BJ (cell line): ENCODE measurements at places on chromosomes 7 and 10. TPM values are rescaled to one million over a fixed set of nuclear protein-coding genes. Genes with fewer than 3 reads are reported as not detected.

DNA sequence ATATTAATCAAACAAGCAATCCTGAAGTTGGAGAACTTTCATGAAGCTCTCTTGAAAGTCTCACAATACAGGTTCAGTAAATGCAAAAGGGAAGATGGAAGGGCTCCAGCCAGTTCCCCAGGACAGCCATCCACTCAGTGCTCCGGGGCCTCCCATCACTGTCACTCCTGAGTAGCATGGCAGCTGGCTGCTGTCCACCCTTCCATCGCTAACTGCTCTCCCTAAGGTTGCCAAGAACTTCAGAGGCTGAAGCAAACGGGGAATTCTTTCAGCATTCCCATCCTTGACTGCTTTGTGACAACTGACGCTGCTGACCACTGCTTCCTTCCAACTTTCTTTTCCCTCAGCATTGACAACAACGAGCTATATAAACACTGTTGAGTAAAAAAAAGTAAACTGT lies 69.1 kb downstream of the VPS41 start:
- no peak for DNase-seq

DNA sequence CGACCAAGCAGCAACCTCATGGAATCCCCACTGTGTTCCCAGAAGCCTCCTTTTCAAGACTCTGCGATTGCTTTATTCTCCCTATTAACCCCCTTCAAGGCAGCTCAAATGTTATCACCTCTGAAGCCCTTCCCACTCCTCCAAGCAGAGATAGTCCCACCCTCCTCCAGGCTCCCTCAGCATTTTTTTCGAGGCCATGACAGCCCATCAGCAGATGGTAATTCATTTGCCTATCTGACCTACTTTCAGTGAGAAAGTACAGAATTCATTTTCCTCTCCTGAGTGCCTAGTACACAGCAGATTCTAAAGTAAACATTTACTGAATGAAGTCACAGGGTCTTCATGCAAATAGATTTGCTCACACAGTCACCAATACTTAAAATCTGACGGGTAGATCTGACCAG lies 47.8 kb downstream of the HERPUD2 start:
- no peak for DNase-seq

- DNase-seq, result no peak
Observed at GRCh38 chr10:131785121-131785460, 115.7 kb upstream of the PPP2R2D start.

DNA sequence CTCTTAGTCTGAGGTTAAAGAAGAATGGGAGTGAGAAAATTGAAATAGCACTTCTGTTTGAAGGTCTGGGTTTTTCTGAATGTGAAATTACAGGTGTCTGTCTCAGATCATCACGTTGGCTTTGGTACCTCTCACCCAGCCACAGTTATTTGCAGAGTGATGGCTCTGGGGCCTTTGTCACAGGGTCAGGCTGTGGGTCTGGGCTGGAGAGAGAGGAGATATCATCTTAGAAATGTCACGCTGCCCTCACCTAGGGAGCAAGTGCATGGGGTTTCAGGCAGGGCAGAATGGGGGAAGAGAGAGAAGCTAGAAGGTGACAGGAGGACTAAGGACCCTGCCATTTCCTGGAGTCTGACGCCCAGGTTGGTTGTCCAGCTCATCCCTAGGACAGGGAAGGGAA lies 127.2 kb downstream of the CFAP58 start:
- no peak for DNase-seq

- no peak for DNase-seq
Observed at GRCh38 chr7:13055732-13056368, 368.4 kb downstream of the ARL4A start.

- no peak for DNase-seq
Observed at GRCh38 chr10:43226851-43227845, 39.7 kb downstream of the RASGEF1A start.

DNA sequence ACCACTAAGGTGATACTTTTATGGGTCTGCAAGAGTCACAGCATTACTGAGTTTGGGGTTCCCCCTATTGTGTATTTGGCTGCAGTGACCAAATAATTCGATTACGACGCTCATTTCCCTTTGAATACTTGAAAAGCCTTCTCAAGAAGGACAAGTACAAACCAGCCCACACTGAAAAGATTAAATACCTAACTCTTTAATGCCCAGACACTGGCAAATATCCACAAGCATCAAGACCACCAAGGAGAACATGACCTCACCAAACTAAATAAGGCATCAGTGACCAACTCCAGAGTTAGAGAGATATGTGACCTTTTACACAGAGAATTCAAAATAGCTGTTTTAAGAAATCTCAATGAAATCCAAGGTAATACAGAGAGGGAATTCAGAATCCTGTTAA lies 31.8 kb upstream of the SFTPD start:
- no peak for DNase-seq

DNA sequence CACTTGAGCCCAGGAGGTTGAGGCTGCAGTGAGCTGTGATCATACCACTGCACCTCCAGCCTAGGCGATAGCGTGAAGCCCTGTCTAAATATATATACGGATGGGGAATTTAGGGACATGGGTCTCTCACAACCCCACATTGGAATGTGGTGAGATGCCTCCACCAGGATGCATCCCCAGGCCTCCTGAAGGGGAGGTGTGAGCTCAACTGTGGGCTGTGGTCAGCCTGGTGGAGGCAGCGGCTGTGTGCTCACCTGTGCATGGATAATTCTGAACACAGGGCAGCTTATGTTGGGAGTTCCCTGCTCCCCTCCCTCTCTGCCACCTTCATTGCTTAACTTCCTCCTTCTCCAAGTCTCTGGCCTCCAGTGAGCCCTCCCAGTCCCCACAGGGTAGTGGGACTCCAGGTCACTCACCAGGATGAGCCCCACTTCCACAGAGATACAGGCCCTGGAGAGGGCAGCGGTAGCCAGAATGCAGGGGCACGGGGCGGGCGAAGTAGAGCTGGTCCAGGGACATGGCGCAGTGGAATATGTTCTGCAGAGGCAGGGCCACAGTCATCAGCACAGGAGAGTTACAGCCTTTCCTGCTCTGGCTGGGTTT lies 30.4 kb downstream of the PYROXD2 start:
- DNase-seq, result no peak

DNA sequence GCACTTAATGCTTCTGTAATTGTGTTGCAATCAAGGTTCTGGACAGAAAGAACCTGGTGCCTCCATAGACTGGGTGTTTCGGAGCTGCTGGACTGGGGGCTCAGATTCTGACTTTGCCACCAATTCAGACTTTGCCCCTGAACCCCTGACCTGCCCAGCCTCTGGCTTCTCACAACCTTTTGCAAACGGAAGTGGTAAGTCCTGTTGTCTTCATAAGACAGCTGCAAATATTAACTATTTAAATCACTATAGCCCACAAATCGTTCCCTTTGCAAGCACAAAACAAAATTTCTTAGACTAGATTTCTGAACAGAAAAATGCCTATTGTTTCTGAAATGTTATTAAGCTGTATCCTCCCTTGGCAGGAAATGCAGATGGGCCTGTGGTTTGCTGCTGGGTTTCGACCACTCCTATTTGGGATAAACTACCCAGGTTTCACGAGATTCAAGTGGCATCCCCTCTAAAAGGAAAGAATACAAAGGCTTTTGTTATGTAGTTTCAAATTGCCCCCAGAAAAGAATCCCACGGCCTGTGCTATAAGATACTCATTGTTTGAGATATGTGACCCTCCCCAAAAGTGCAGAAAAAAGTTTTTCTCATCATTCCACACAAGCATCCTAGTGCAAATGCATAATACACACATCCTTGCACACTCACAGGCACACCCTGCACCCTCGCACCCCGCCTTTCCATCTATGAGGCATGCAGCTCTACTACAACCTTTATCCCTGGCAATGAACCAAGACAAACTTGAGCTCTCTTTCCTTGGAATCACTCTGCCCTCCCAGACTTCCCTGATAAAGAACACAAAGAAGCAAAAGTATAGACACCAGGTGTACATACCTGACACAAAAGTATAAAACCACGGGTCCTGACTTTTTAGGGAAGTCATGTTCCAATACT lies 209.1 kb downstream of the PRPF18 start:
- no peak for DNase-seq

- DNase-seq, result no peak
Observed at GRCh38 chr10:69741252-69741651, 60.5 kb upstream of the COL13A1 start.

DNA sequence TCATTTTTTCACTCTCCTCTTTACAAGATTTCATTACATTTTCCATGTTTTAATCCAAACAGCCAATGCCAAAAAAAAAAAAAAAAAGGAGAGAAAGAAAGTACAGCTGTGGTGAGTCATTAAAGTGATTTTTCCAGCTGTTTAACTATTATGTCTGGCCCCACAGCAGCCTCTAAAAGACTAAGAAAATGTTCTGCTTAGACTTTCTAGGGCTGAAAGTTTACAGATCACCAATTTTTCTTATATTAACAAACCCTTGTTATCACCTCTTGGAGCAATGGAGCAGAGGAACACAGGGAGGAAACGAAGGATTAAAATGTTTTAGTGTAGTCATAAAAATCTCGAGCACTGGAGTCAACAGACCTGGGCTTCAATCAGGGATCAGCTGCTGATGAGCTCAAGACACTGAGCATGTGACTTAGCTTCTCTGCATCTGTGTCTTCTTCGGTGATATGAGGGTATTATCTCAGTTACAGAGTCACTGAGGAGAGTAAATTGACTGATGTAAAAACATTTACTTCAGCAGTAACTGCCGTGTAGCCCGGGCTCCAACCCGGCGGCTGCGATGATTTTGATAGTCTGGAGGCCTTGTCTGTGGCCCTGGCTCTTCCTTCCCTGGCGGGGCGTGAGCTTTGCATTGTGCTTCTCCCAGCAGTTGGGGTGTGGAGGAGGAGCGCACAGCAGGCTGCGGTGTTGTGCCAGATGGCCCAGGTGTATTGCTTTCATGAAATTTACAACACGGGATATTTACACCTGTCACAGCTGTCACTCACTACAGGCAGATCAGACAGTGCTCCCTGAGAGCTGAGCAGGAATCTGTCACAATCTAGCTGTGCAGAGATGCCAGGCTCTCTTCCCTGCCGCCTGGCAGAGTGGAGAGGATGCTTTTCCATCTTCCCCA lies 298.3 kb upstream of the FZD8 start:
- DNase-seq, result no peak

DNA sequence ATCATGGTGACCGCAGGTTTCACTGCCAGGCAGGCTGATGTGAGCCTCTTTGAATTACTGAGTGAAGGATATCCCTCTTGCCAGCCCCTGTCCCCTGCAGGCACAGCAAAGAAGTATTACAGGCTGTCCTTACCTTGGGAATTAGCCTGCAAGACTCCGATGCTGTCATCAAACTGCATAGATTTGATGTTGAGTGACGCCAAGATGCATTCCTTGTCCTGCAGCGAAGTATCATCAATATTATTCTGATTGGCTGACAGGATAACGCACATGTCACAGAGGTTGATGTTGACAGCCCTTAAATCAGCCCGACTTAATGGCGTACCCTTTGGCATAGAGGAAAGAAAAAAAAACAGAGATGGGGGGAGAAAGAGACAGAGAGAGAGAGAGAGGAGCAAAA lies 693.0 kb downstream of the KCNMA1 start:
- no peak for DNase-seq

DNA sequence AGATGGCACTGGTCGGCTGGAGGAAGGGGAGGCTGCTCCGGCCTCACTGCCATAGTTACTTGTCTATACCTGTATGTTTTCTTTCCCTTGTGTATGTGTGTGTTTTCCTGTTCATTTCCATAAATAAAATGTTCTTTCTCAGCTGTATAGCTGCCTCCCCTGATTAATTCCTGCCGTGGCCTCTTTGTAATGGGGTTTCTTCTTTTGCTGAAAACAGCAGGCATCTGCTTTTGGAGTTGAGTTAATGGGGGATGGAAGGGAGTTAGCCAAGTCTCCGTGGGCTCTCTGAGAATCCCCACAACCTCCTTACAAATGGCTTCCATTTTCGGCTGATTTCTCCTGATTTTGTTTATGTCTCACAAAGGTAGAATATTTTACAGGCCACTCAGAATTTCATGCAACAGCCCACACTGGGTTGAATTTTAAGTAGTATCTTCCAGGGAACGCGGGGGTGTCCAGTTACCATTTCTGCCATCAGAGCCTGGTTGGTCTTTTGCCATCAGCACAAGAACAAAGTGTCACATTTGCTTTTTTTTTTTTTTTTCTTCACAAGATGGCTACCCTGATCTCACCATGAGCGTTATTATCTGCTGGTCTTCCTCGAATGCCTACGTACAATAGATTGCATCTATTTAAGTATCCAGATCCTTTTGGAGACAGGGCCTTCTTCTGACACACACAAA lies 88.1 kb upstream of the NRP1 start:
- DNase-seq, result no peak

- DNase-seq, result no peak
Observed at GRCh38 chr10:23918090-23918723, 290.7 kb upstream of the KIAA1217 start.

DNA sequence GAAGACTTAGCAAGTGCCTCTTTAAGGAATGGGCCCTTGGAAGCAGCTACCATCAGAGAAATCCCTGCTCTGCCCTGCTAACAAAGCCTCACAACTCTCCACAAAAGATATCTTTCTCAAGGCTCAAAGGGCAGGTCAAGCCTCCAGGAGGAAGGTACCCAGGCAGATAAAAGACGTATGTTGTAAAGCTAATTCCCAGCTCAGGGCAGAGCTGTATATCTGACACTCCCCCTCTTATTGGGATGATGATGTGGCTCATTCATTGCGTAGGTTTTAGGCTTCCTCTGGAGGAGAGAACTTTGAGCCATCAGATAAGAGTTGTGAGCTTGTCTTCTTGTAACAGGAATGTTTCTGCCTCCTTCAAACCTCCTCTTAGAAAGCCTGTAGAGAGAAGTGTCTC lies 145.4 kb downstream of the CALN1 start:
- DNase-seq, result no peak

The CFAP58 gene
- polyA plus RNA-seq, result 0.23 and 0.37 TPM in 2 replicates

The ENKUR gene
- 0.06 TPM in 1 of 2 replicates, not detected in the other for polyA plus RNA-seq

The CEP55 gene
- 16.8 and 28.2 TPM in 2 replicates for polyA plus RNA-seq

The FAM13C gene
- polyA plus RNA-seq, result not detected in 2 replicates

The CYP3A4 gene
- not detected in 2 replicates for polyA plus RNA-seq

The SH2D4B gene
- polyA plus RNA-seq, result not detected in 2 replicates

The PVRIG gene
- polyA plus RNA-seq, result not detected in 2 replicates

The CALHM1 gene
- polyA plus RNA-seq, result not detected in 2 replicates

The ARID5B gene
- polyA plus RNA-seq, result 73.8 and 74.5 TPM in 2 replicates

The ATG9B gene
- polyA plus RNA-seq, result 0.07 and 0.15 TPM in 2 replicates

The CYP17A1 gene
- polyA plus RNA-seq, result not detected in 2 replicates

The GRK5 gene
- 14.7 and 20.8 TPM in 2 replicates for polyA plus RNA-seq

The HOXA3 gene
- 0.09 and 0.15 TPM in 2 replicates for polyA plus RNA-seq

The NUTM2E gene
- polyA plus RNA-seq, result 0.13 and 0.22 TPM in 2 replicates

The METTL27 gene
- polyA plus RNA-seq, result 1.1 and 1.5 TPM in 2 replicates

The SIRT1 gene
- polyA plus RNA-seq, result 4.8 and 10.1 TPM in 2 replicates
